Neuronal stem cell (in vitro differentiated cells): ENCODE measurements at places on chromosomes 12 and 14.

DNA sequence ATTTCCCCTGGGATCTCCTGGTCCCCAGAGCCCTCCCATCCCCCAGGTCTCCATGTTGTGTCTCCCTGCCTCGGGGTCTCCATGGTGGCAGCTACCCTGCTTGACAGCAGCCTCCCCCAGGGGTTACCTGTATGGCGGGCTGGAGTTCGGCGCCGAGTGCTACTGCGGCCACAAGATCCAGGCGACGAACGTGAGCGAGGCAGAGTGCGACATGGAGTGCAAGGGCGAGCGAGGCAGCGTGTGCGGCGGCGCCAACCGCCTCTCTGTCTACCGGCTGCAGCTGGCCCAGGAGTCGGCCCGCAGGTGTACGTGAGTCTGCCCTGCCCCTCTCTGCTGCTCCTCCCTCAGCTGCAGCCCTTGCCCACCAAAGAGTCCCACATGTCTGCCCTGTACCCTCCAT is 80.9 kb downstream of the WSCD2 start:
- DNase-seq: no peak

DNA sequence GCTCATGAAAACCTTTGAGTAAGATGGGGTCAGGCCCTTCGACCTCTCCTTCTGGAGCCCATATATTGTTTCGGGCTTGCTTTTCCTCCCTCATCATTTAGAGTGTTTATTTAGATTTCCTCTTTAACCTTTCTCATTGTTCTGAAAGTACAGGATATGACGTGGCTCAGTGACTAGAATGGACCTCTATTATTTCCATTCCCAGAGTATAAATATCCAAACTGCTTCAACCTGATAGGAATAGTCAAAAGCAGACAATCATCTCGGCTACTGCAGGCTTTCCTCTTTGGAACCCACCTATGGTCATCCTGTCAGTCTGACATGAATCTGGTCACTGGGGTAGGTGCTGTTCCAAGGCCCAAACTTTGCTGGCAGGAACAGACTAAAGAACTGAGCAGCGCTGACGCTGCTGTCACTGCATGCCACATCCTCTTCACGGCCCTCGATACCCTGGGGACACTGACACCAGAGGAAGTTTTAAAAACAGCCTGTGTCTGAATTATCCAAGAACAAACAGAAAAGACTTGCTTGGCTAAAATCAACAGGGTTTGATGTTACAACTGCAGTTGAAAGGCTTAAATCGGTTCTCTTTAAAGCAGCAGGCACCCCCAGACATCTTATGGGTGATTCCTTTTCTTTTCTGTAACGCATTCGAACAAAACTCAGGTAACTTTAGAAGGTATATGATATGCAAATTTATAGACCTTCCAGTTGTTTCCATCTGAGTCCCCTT is 5.0 kb upstream of the DDX47 start:
- DNase-seq: no peak

- no peak for DNase-seq
Measured at GRCh38 chr12:105078712-105079570, 5.3 kb downstream of the ALDH1L2 start.

DNA sequence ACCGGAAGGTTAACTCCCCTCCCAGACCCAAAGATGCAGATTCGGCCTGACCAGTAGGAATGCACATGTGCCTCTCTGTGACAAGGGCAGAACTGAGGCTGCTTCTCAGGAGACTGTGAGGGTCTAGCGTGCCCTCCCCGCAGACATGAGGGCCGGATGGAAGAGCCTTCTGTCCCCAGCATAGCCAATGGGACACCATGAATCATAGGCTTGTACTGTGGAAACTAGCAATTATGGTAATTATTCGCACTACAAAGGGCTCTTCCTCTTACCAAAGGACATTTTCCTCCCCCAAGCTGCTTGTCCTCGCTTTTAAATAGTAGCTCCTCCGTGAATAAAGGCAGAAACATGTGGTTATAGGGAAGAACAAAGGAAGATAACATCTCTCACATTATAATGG is 6.2 kb downstream of the COA8 start:
- no peak for DNase-seq

DNA sequence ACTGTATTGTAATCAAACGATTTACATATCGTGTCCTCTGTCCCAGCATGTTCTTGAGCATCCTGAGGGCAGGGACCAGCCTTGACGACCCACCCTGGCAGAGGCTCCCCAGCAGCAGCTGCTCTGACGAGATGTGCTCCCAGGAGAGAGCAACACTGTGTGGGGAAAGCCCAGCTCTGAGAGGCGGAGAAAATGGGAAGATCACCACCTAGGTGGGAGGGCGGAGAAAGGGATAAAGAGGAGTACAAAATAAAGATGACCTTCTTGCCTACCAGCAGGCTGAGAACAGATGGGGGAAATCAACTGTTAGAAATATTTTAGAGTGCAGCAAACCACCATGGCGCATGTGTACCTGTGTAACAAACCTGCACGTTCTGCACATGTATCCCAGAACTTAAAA is 71.5 kb upstream of the CAPRIN2 start:
- DNase-seq: no peak

DNA sequence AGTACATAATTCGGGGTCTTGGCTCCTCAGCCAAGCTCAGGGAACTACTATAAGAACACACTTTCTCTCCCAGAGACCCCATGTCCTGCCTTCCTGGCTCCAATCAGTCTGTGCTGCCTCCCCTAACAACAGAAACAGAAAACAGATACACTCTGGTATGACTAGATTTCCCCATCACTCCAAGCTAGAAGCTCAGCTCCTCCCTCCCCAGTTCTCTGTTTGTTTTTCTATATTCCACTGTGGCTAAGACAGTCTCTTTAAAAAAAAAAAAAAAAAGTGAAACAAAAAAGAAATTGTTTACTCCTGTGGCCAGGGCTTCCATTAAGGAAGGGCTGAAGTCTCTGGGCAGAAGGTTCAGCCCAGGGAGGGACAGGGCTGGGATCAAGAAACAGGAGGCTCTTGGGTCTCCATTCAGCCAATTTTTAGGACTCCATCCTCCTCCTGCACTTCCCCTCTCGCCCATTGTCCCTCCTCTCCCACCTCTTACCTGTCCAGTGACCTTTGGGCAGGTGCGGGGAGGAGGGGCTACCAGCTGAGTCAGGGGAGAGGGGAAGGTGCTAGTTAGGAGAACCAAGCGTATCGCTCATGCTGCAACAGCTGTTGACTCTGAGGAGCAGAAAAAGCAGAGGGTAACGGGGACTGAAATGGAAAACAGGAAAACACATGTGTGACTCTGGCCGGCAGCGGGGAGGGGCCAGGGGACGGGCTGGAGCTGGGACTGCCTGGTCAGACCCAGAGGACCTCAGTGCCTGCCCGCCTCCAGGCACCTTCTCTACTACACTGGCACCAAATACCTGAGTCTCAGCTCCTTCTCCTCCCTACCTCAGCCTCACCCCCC is 4.1 kb upstream of the SLC7A7 start:
- no peak for DNase-seq

GRCh38 chr14:99606359-99606758 is 2.4 kb upstream of the CCDC85C start:
- no peak for DNase-seq

DNA sequence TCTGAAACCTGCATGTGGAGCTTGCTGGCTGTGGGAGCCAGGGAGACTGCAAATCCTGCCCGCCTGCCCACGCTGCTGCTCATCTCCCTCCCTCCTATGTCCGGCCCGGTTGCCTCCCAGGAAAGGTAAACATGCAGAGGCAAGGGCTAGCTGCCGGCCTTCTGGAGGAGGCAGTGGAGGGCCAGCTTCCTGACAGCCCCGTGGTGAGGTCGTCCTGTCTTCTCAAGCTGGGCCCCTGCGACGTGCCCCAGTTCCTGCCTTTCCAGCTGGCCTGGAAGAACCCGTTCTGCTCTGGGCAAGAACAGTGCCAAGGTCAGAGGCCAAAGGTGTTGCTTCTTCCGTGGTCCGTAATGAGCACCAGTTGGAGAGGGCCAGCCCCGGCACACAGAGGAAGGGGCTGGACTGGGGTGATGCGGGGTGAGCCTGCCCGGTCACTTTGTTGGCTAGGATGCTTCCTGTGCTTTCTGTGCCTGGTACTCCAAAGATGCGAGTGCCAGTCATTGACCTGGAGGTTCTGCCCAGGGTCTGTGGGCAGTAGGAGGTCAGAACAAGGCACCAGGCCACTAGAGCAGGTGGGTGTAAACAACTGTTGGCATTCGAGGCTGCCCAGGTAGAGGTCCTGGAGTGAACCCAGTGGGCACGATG is 25.3 kb downstream of the TPCN1 start:
- no peak for DNase-seq

DNA sequence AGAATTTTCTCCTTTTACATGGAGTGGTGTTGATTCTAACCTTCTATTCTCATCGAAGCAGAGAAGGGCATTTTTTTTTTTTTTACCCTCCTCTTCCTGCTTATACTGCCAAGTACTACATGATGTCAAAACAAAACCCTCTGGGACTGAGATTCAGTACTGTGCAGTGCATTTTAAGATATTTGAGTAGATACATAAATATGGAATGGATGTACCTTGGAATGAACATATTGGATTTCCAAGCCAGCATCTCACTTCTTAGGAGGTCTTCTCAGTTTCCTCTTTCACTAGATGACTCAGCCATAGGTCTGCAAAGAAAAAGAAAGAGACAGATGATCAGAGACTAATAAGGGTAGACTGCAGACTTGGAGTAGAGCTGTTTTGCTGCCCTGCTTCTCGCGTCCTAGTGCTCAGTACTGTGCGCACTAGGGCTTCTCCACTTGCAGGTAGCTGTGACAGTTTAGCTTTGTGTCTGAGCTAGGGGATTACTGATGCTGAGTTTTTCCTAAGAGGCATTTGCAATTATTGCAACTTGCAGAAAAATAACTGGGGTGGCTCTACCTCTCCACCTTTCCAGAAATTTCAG is 20.4 kb downstream of the TPH2 start:
- DNase-seq: no peak

- no peak for DNase-seq
Measured at GRCh38 chr12:59615392-59616165, 19.8 kb downstream of the SLC16A7 start.
